ENCODE measurements at places on chromosomes 5 and 9.

DNA sequence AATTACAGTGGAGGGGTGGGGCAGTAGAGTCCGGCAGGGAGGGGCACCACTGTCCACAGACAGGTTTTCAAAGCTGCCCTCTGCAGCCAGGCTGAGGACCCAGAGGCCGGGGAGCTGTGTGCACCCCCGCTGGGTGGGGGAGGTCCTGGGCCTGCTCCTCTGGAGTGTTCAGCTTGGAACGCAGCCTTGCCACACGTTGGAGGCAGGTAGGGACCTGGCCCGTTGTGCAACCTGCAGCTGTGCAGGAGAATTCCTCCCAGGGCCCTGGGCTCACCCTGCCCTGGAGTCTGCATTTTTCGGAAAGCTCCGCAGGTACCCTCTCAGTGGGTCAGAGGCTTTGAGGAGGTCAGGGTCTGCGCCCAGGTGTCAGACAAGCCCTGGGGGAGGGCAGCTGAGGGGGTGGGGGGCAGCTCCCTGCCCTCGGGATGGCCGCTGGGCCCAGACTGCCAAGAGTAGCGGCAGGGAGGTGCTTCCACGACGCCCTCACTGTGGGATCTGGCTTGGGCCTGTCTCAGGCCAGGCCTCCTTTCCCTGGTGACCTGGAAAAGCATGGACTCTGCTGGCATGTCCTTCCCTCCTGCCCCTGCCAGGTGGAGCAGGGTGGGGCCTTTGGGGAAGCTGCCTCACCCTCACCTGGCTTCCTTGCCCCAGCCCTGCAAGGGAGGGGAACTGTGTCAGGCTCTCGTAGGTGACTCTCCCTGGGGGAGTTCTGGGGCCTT is 29.5 kb downstream of the RXRA start:
- no peak for DNase-seq

GRCh38 chr9:120348951-120349429 is 231.0 kb downstream of the CDK5RAP2 start:
- peak; percentile 40 for DNase-seq

DNA sequence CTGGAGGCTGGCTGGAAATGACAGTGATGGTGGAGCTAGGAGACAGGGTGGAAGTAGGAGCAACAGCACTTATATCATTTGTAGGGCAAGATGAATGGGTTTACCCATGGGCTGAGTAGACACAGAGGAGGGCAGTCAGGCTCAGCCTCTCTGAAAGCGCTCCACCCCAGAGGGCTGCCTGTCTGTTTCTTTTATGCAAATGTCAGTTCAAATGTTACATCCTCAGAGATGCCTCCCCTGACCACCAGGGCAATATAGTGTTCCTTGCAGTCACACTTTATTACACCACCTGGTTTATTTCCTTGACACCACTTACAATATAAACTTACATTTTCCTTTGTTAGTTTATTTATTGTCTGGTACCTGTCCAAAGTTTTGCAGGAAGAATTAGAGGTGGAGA is 159.5 kb upstream of the IL12B start:
- DNase-seq, result no peak

- DNase-seq, result no peak
These were observed 5.0 kb downstream of the NSMF start for GRCh38 chr9:137454145-137454596.

DNA sequence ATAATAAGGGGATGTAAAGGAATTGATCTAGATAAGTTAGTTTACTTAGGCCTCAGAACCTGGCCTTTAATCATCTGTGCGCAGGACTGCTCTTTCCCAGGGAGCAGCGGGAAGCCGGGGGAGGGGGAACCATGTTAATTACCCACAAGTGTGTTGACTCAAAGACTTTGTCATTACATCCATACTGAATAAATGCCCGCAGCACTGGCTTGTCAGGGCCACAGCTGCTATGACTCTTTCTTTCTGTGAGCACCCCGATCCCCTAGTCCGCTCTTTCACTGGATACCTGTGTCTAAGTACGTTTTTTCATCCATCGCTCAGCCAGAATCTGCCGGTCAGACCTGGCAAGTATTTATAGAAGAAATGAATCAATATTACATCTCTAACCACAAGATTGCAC is 249.3 kb upstream of the DMRT1 start:
- DNase-seq, result no peak

GRCh38 chr5:73668017-73668416 is 42.0 kb downstream of the ARHGEF28 start:
- DNase-seq, result no peak

- peak; percentile 32 for DNase-seq
These were observed 15.8 kb upstream of the GLIS3 start for GRCh38 chr9:4315582-4316215.

- DNase-seq, result no peak
These were observed 29.3 kb upstream of the SLC6A19 start for GRCh38 chr5:1172007-1172581.

DNA sequence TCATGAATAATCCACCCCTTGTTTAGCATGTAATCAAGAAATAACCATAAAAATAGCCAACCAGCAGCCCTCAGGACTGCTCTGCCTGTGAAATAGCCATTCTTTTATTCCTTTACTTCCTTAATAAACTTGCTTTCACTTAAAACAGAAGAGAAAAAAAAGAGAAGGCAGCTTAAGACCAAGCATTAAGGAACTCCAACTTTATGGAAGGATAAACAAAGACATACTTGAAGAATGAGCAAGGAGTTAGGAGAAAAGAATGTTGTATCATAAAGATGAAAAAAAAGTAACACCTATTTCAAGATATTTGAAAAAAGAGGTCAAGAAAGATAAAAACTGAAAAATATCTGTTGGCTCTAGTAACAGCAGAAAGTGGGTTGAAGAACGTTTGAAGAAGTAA is 107.6 kb downstream of the RNF180 start:
- DNase-seq, result no peak

GRCh38 chr9:69465473-69465872 is 140.5 kb downstream of the ENTREP1 start:
- no peak for DNase-seq

GRCh38 chr9:31210978-31211570 is 1173.4 kb upstream of the ACO1 start:
- DNase-seq, result no peak

DNA sequence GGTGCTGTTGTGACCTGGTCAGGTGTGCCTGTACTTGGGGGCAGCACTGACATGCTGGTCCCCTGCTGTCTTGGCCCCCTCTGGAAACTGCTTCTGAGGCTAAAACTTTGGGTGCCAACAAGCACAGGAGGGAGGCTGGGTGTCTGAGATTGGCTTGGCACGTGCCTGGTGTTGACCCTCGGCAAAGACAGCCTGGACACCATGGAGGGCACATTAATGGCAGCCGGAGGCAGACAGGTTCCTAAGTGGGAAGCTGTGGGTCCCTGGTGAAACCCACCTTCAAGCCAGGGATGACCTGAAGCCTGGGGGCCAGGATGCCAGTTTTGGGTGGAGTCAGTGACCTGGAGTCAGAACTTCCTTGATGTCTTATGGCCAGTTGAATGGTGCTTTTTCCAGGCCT is 894.1 kb downstream of the PTPRD start:
- DNase-seq, result no peak

GRCh38 chr5:79893976-79894375 is 97.1 kb downstream of the MTX3 start:
- no peak for DNase-seq

- DNase-seq, result no peak
These were observed 133.9 kb downstream of the MAN2A1 start for GRCh38 chr5:109823597-109823996.

- no peak for DNase-seq
These were observed 46.5 kb downstream of the EPB41L4A start for GRCh38 chr5:112372543-112372942.

DNA sequence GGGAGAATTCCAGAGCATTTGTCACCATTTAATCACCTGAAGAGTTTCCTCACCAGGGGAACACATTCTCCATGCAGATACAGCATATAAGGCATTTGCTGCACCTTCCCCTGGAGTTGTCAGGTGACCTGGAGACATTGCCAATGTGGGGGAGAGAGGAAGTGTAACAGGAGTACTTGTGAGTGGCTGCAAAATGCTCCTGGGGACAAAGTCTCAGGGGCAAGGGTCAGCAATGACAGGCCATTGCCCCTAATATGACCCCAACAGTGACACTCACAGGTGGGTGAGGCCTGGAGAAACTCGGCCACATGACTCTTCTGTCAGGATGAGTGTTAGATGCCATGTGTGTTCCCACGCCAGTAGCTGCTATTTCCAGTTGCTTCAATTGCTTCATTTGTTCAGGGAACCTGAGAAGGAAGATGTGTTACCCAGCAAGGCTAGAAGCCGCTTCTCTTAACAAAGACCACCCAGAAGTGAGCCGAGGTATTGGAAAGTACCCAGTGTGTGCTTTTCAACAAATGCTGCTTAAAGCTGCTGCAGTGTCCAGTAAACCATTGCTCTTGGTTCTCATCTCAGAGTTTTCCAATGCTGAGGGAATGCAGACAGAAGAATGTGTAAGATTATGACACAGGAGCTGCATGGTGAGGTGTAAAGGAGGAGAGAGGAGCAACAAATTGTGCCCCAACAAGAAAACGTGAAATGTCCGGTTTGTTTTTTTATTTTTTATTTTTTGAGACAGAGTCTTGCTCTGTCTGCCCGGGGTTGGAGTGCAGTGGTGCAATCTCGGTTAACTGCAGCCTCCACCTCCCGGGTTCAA is 128.2 kb upstream of the SLC44A1 start:
- DNase-seq, result no peak

DNA sequence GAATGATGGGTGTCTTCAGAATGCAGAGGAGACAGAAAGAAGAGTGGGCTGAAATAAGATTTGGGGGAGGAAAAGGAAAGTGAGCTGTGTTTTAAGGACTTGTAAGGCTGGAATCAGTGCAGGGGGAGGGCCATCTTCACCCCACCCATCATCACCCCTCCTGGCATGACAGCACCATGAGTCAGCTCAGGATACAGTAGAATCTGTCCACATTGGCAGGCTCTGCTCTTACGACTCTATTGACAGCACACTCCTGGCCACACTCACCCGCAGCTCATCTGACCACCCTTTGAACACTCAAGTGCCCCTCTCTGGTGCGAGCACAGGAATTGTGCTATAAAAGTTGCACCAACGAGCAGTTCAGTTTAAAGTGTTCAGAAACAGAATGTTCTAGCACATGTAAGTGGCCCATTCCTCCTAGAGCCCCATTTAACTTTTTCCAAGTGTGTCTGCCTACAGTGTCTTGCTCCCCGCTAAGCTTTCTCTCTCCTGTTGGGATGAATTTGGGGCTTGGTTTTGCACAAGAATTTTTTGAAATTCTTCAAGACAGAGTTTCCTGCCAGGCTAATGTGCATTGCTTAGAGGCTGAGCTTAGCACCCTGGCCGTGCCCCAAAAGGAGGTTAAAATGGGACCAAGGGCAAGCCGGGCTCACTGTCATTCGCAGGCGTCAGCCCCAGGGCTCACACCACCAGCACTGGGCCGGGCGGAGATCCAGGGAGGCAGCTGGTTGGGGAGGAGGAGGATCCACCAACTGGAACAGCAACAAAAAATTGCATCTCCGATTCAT is 12.0 kb downstream of the ADRA1B start:
- no peak for DNase-seq

DNA sequence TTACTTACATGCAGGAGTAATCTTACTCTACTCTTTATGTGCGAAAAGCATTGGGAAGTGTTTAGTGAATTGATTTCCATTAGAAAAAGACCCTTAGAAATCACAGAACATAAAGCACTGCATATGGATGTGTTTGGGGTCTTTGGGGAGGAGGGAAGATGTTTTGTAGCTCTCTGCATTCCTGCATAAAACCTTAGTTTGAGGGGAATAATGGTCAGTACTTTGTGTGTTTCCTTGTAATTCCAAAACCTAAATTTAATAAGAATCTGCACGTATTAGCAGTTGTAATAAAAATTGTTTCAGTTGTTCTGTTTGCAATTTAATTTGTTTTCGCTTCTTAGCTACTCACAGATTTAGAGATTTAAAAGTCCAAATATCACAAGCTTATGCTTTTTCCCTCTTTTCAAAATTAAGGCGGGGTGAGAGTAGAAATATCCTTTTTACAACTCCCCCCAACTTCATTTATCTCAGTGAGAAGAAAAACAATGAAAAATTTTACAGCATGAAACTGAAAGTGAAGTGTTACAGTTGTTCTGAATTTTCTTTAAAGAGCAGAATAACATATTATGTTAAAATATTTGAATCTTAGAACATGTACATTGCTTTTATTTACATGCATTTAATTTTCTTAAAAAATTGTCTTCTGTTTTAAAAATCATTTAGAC is 143.8 kb downstream of the SMARCA2 start:
- DNase-seq, result no peak

- DNase-seq, result peak; percentile 55
These were observed 391 bp upstream of the NRG2 start for GRCh38 chr5:140043508-140043872.

DNA sequence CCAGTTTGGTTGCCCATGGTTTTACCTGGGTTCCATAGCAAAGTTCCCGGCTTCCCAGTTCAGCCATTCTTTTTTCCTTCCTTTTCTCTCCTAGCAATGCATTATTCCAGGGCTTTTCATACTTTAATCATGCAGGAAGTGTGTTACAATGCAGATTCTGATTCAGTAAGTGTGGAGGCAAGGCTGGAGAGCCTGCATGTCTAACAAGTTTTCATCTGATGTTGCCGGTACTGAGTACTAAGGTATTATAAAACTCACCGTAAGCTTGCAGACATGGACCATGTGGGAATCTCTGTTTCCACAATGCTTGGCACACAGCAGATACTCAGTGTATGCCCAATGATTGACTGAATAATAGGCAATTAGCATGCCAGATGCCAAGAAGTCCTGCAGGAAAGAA is 102.9 kb upstream of the SHB start:
- DNase-seq, result no peak

- DNase-seq, result no peak
These were observed 17.2 kb downstream of the KDM3B start for GRCh38 chr5:138369706-138370105.

GRCh38 chr9:70228611-70229010 is 30.2 kb upstream of the SMC5 start:
- no peak for DNase-seq

DNA sequence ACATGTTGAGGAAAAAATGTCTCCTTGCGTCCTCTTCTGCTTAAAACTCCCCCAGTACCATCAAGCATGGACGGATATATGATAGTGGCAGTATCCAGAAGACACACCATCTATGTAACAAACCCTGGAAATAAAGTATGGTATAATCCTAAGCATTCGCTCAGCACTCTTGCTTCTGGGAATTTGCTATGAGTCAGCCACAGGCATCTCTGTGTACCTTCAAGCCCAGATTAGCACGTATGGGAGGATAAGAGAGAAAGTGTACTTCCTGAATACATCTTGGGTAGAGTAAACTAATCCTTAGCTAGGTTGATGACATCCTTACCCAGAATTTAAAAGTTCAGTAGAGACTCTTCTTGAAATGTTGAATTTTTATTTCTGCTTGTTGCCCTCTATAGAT is 71.2 kb downstream of the GHR start:
- DNase-seq, result no peak

DNA sequence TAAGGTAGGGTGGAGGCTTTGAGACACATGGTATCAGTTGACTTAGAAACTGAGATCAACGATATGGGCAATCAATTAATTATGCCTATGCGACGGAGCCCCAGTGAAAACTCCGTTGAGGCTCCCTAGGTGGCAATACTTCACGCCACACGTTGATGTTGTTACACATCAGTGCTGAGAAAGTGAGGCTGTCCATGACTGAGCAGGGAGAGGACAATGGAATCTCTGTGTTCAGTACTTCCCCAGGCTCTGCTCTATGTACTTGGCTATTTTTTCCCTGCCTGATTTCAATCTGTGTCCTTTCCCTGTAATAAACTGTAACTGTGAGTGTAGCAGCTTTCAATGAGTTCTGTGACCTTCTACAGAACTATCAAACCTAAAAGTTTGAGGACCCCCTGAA is 211.7 kb downstream of the SNCAIP start:
- no peak for DNase-seq

- no peak for DNase-seq
These were observed 137.1 kb upstream of the TMEM161B start for GRCh38 chr5:88405783-88406182.

Data from SK-N-DZ (cell line).